ENCODE measurements at places on chromosomes 7 and 10.

- no peak for DNase-seq
Observed at GRCh38 chr10:45374350-45375052, 485 bp downstream of the ALOX5 start.

DNA sequence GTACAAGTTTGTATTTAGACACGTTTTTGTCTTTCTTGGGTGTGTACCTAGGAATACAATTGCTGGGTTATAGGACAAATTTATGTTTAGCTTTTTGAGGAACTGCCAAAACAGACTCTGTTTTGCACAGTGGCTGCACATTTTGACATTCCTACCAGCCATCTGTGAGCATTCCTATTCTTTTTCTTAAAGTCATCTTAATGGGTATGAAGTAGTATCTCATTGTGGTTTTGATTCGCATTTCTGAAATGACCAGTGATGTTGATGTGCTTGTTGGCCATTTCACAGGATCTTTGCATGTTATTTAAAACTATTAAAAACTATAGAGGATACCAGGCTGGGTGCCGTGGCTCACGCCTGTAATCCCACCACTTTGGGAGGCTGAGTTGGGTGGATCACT, 32.6 kb upstream of the IL15RA start:
- no peak for DNase-seq

DNA sequence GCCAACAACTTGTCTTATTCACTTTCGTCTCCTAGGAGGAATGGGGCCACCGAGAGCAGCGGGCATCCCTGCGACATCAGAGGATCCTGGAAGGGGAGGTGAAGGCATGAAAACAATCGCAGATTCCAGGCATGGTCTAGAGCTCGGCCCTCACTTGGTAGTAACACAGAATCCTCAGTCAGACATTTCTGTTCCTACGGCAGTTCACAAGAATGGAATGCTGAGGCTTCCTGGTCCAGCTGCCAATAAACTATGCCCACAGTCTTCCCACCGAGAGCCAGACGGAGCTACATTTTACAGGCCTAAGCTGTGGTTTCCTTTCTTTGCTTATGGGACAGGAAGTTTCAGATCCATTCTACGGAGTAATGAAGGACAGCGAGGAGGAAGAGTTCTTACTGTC, 75.8 kb downstream of the OR13A1 start:
- DNase-seq: no peak

DNA sequence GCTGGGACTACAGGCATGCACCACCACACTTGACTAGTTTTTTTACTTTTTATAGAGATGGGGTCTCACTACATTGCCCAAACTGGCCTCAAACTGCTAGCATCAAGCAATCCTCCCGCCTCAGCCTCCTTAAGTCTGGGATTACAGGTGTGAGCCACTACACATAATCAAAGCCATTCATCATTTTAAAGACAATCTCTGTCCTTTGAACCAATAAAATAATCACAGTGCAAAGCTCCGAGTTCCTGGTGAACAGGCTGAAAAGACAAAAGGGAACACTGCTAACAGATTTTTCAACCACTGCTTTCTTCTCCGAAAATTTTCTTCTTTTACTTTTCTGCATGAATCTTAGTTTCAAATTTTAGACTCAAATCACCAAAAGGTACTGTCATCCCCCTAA, 58.5 kb downstream of the PARD3 start:
- no peak for DNase-seq

GRCh38 chr10:86255405-86256251, 111.0 kb downstream of the GRID1 start:
- DNase-seq: no peak

DNA sequence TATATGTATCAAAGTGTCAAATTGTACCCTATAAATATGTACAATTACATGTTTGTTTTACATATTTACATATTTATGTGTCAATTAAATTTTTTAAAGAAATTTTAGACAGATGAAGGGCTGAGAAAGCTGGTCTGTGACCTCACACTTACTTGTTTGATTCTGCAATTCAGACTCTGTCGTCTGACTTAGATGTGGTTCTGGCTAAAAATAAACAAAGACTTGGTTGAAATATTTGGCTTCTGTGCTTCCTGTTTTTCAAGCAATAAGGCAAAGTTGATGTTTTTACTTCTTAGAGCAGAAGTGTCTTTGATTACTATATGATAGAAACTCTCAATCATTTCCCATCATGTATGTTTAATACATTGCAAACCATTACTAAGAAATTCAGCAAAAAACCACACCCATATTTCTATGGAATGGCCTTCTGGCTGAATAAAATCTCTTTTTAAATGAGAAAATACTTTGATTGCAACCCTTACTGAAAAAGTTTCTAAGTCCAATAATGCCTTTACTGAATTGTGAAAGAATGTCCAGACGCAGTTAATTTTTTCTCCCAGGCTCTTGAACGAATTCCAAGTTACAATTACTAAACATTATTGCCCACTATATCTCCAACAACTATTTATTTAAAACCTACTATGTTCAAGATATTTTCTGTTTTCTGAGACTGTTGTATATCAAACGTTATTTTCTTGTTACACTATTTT, 59.5 kb upstream of the PRKG1 start:
- DNase-seq: no peak

- DNase-seq: no peak
Observed at GRCh38 chr10:34739915-34740314, 75.2 kb downstream of the PARD3 start.

- no peak for DNase-seq
Observed at GRCh38 chr7:55061726-55062499, 43.1 kb downstream of the EGFR start.

DNA sequence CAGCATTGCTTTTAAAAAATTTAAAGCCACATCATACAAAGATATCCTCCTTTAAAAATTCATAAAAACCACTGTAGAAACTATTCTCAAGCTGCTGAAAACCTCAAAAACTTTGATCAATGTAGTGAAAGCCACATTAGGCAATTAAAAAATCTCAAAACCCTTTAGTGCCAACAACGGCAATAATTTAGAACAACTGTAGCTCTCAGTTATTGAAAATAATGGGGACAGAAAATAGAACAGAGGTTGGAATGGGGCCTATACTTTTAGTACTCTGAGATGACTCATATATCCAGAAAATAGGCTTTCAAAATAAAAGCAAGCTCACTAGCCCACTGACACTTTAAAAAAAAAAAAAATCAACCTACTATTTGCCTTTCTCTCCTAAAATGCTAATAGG, 87.5 kb downstream of the GSAP start:
- DNase-seq: no peak

DNA sequence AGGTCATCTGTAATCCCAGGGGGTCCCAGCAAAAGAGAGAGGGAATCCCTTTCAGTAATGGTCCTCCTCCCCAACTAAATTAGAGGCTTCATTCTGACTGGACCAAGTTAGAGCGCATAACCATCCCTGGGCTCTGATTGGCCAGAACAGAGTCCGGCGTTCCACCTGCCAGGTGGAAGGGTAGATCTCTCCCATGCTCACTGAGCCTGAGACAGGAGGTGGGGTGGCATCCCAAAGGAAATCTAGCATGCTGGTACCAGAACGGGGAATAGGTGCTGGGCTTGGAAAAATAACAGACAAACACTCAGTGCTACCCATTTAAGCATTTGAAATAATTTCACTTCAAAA, 21.0 kb upstream of the TSPAN33 start:
- no peak for DNase-seq

DNA sequence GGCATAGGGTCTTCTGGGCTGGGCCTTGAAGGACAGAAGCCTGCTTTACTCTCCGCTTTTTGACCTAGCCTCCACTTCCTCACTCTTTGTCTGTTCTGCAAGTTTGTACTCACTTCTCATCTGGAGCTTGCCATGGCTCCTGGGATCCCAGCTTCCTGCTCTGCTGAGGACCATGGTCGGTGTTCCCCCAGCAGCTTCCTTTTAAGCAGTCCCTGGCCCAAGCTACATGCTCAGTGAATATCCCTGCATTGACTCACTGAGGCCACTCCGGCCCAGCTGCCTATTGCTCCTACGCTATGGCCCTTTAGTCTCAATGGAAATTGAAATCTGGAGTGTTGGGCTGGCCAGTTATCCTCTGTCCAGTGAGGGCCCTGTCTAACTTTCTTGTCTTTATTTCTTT, 427.7 kb downstream of the RPS24 start:
- no peak for DNase-seq

DNA sequence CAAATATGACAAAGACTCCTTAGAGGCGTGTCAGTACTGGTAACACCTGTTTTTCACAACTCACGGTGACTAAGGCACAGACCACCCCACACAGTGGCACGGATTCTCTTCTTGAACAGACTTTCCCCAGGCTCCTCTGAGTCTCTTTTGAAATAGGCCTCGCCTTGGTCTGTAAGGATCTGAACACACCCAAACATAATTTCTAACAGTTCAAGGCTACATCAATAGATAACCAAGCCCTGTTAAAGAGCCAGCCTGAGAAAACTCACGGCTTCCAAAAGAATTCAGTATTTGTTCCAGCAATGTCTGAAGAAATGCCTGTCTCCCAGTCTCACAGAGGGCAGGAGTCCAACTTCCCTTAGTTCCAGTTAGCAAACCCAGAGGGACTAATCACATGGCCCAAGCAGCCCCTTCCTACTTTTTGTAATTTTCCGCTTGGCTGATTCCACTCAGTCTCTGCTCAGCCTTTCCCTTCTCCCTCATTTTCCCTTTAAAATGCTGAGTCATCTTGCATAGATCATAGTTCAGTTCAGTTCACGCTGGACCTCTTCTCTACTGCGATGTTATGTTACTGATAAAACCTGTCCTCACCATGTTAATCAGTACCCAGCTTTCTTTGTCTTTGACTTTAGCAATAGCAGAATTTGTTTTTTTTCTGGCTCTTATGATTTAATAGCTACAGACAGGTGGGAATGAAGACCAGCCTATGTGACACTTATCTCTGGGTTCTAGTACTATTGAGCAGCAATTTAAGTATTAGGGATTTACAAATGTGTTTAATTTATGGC, 22.6 kb upstream of the AKR1C3 start:
- no peak for DNase-seq

- no peak for DNase-seq
Observed at GRCh38 chr10:7967035-7967434, 87.5 kb upstream of the GATA3 start.

GRCh38 chr7:95694334-95694733, 78.0 kb upstream of the DYNC1I1 start:
- no peak for DNase-seq

- no peak for DNase-seq
Observed at GRCh38 chr10:8060010-8060703, 5.7 kb downstream of the GATA3 start.

DNA sequence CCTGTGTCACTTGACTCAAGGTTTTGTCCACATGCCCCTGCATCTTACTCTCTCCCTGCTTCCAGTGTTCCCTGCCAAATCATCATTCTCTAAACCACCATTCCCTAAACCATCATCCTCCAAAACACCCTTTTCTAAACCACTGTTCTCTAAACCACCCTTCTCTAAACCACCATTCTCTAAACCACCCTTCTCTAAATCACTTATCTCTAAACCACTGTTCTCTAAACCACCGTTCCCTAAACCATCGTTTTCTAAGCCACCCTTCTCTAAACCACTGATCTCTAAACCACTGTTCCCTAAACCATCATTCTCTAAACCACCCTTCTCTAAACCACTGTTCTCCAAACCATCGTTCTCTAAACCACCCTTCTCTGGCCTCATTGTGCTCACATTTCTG, 142.1 kb downstream of the CXCL12 start:
- DNase-seq: no peak

DNA sequence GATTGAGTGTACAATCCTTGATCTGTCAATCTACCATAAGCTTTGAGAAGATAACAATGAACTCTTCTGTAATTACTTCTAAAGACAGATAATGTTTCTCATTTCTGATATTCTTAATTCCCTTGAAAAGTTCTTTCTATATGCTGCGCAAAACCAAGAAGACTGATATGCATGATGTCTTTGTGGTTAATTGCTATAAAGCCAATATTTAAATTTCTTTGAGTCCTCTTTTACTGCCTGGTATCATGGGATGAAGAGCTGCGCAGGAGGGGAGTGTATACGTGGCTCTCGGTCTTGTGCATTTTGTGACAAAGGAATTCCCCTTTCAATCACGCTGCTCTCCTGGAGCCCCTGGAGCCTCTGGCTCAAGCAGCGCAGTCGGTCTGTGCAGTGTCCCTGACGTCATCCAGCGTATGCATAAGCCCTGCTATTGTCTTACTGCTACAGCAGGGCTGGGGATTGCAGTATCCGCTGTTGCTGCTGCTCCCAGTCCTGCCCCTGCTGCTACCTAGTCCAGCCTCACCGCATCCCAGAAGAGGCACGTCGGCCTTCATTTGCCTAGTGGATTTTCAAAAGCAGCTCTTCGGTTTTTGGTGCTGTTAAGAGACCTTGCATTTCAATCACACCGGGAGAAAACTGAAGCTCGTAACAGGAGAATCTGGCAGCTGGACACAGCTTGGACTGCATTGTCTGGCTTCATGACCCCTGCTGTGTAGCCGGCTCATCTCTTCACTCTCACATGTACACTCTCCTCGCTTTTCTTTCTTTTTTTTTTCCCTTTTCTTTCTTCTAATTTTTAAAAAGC, 66.7 kb downstream of the ST7 start:
- no peak for DNase-seq

GRCh38 chr10:124955868-124956267, 13.9 kb downstream of the ZRANB1 start:
- no peak for DNase-seq

DNA sequence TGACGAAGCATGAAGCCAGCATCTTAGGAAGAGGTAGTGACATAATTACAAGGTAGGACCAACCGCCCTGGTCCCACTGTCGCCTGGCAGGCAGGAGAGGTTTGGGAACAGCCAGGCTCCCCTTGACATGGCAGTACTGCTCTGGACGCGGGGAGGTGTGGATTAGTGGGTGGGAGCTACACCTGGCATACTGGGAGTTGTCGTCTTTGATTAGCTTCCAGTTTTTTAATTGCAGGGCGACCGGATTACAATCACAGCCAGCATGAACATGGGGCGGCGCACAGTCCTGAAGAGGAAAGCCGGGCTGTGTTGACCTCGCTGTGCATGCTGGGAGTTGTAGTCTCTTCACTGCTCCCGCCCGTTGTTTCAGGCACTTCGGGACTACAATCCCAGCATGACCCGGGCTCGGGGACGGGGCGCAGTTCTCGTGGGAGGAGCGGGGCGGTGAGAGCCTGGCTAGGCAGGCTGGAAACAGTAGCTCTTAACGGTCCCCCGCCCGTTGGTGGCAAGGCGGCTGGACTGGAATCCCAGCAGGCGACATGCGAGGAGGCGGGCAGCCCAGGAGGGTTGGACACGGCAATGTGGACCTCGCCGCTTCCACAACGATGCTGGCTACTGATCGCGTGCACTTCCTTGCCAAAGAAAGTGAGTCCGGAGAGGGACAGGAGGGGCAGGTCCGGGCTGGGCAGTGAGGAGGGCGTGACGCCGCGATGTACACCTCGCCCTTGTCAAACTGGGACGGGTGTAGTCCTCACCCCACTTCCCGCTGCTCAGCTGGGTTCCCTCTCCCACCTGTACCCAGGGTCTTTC, 98.0 kb upstream of the ZNF722 start:
- DNase-seq: peak; percentile 91
